CD8-positive, alpha-beta memory T cell (primary cell): ENCODE measurements at places on chromosomes 5 and 9. TPM values are rescaled to one million over a fixed set of nuclear protein-coding genes. Genes with fewer than 3 reads are reported as not detected.

DNA sequence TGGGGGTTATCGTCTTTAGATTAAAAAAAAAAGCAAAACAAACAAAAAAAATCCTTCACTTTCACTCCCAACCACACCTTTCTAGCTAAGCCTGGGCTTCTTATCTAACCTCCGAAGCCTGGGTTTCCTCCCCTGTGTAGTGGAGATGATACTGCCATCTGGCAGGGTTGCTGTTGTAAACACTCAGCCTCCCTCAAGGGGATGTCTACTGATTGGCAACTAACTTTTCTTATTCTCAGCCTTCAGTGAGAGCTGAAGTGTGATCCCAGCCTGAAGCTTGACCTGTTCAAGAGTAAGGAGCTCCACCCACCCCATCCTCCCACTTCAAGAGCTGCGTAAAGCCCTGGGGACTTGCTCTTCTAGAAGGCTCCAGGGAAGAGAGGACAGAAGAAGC is 21.5 kb upstream of the WWC1 start:
- no peak for DNase-seq

DNA sequence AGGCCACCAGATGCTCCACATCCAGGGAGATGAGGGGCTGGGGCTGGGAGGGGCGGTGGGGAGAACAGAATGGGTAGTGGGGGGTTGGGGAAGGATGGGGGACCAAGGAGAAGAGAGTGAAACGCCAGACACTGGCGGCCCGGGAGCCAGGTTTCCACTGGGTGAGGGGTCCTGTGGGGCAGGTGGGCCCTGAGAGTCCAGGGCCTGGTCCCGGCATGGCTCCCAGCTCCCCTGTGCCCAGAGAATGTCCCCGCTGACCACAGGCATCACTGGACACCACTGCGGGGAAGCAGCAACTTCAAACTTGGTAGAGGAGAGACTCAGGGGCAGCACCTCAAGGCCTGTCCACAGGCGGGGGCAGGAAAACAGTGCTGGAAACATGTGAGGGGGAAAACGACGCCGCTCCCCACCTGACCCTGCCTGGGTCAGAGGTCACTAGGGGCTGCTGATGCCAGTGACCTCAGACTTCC is 13.2 kb downstream of the NINJ1 start:
- DNase-seq = no peak

The PCDHB16 gene
- total RNA-seq = not detected

DNA sequence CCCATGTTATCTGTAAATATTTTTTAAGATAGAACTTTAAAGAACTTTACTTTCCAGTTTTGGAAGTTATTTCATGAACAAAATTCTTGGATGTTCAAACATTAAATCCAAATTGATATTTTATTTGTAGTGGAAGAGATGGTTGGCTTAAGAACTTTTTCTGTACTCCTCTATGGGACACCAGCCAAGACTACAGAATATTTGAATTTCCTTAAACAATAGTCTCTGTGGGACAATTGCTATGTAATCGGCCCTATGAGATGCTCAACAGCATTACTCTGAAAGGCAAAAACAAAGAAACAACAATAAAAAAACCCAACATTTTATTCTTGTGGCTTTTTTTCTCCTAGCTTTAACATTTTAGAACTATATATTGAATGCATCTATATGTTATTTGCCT is 289.3 kb downstream of the ARHGEF28 start:
- no peak for DNase-seq
